ENCODE measurements at places on chromosomes 3 and 15.

GRCh38 chr3:129327510-129327909 is 48.8 kb downstream of the HMCES start:
- no peak for DNase-seq

GRCh38 chr15:43285609-43286037 is 18.9 kb upstream of the TGM5 start:
- DNase-seq = no peak

DNA sequence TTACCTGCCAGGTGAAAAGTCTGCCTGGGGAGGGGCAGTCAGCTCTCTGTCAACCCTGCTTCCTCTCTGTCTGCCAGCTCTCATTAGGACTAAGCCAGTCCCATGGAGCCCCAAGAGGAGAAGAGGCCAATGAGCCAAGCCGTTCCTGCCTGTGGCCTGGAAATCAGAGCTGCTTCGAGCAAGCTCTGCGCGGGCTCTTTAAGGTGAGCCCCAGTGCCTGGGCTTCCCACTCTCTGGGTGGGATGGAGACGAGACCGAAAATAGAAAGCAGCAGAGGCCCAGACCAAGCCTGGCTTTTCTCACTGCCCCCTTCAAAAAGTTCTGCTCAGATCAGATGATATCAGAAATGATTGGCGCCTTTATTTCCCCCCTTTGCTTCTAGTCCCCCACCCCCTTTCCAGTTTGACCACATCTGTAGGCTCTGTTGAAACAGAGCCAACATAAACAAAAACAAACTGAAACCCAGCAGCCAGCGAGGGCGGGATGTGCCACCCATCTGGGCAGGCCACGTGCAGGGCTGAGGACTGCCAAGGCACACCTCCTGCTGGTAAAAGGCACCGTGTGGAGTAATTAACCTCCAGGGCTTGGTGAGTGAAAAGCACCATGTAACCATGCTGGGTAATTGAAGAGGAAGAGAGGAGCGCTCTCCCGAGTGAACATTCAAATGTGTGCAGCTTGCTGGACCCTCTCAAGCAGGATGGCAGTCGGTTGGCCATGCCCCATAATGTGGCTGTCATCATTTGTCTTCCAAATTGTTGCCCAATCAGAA is 471.0 kb upstream of the PROK2 start:
- DNase-seq = peak; percentile 86

GRCh38 chr3:9808345-9809037 is 1.6 kb upstream of the TTLL3 start:
- no peak for DNase-seq

GRCh38 chr3:182005219-182005618 is 293.5 kb downstream of the SOX2 start:
- no peak for DNase-seq

DNA sequence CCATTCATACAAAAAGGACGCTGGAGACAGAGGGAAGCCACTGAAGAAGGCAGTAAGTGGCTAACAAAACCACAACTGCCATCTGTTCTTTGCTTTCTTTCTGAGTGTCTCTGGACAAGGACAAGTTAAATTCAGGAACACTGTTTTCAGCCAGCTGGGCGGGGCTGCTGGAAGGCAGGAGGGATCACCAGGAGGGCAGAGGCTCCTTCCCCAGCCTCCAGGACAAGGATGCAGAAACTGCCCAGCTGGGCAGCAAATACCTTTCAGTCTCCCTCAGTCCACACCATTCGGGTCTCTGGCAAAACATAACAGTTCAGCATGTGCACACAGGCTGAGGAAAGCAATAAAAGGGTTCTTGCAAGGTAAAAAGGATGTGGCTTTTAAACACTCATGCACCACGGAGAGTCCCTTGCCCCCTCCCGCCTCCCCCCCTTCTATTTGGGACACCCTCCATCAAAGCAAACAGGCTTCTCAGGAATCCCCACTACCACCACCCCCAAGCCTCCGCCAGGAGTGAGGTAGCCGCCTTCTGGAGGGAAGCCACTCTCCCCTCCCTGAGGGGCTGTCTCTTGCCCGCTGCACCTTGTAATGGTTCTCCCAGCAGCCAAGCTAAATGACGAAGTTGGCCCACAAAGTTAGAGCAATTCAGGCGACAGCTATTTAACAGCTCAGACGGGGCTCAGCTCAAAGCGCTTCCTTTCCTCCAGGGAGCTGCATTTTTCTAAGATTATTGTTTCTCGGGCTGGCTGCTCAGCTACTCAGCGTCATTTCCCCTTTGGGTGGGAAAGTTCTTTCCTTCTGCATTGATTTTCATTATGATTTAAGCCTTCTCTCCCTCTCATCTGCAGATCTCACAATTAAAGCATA is 3.8 kb downstream of the HEG1 start:
- no peak for DNase-seq

DNA sequence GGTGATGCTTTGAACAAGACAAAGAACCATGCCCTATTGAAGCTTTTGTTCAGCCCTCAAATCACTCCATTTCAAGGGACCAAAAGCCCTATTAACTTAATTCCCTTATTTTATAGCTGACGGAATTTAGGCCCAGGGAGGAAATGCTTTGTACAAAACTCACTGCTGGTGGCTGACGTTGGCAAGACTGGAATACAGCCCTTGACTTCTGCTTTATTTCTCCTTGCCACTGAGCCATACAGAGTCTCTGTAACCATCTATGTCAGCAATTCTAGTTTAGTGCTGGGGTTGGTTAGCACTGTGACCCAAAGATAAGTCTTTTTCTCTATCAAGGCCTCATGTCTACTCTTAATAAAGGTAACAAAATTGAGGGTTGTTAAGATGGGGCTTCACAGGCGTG is 316.1 kb upstream of the TPRG1 start:
- no peak for DNase-seq

- no peak for DNase-seq
These were observed 4.5 kb downstream of the RPL22L1 start for GRCh38 chr3:170865209-170866094.

GRCh38 chr15:98727115-98728040 is 79.0 kb downstream of the IGF1R start:
- DNase-seq = no peak

DNA sequence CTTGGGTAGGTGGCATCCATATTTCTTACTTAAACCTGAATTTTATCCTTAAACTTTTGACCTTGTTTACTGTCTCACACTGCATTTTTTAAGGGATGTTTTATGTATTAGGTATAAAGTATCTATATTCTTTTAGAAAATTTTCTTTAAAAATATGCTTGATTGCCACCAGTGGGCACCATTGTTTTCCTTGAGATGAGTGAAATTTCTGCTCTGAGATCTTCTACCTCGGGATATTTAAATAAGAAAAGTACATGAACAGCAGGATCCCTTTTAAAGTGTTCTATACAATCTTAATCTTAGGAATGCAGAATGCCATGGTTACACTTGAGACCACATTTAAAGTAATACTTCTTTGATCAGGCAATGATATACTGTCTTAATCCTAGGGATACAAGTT is 108.7 kb downstream of the SLMAP start:
- no peak for DNase-seq

- DNase-seq = peak; percentile 65
These were observed 596.9 kb upstream of the ARPP21 start for GRCh38 chr3:35042210-35042991.

DNA sequence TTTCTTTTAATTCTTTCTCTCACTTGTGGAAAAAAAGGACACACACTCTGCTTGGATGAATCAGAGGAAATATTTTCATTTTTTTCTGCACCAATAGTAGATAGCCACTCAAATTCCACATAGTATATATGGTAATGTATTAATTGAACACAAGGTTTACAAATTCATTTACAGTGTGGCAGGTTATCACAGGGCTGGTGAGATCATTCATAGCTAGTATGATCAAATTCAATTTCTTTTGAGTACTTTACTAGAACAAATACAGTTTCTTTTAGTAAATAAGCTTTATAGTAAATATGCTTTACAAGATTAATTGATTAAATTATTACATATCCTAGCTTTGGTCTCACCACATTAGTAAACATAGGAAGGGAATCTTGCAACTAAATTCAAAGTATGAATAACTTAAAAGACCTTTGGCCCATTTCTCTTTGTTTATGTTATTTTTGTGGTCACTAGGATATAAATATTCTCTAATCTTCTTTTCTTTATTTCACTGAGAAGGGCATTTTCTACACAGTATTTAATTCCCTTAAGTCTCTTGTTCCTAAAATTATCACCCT is 40.1 kb upstream of the PARP14 start:
- no peak for DNase-seq

DNA sequence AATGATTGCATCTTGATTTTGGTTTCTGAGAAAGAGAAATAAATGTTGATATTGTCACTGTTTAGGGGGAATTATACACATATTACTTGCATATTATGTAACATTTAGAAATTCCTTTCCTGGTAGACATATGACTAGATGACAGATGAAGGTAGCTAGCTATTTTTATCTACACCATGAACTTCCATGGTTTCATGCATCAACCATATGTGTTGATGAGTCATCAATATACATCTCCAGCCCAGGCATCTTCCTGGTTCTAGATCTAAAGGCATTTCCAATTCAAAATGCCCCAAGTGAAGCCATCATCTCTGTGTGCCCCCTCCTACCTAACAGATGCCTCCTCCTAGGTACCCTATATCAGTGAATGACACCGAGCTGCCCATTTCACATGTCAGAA is 9.5 kb upstream of the ADAMTSL3 start:
- DNase-seq = no peak

GRCh38 chr3:121431726-121432517 is 113.9 kb downstream of the POLQ start:
- DNase-seq = peak; percentile 26

DNA sequence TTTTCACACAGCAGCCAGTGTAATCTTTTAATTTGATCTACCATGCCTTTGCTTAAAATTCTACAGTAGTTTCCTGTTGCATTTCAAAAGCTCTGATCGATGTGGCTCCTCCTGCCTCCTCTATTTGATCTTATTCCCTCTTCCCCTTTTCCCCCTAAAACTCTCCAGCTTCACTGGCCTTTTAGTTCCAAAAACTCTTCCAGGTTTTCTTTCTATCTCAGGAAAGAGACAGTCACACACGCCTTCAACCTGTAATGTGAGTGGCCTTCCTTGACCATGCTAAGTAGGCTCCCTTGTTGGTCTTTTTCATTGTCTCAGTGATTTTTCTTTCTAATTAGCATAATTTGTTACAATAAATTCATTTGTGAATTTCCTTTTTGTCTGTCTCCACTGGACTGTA is 985 bp downstream of the TEX9 start:
- no peak for DNase-seq

GRCh38 chr3:50374363-50375257 is 15.3 kb upstream of the TMEM115 start:
- DNase-seq = no peak

- no peak for DNase-seq
These were observed 1.4 kb downstream of the TNIK start for GRCh38 chr3:171458864-171459136.

GRCh38 chr3:161649900-161650484 is 153.4 kb downstream of the OTOL1 start:
- no peak for DNase-seq

GRCh38 chr3:41751597-41751996 is 210.3 kb downstream of the ULK4 start:
- DNase-seq = no peak

DNA sequence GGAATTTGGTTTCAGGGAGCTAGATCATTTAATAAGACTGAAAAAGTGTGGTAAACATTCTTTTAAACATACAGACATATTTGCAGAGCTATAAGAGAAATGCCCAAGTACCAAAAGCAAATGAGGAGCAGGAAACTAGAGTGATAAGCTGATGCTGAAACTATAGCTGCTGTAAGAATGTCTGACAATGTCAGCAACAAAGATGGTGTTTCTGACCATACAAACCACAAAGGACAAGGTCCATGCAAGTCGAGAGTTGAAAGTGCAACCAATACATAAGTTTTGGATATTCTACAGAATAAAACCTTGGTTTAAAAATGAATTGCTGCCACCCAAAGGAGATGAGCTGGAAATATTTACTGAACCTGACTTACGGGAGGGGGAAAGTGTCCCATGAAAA is 610.2 kb downstream of the TBL1XR1 start:
- DNase-seq = no peak

GRCh38 chr15:74423431-74424257 is 10.1 kb downstream of the SEMA7A start:
- DNase-seq = no peak
